NCI-H1092 treated with DMSO at 0.1 percent for 48 hours (cell line): ENCODE measurements at places on chromosomes 4 and X.

- DNase-seq, result no peak
Observed at GRCh38 chr4:123301923-123302322, 94.7 kb upstream of the SPRY1 start.

GRCh38 chr4:48093991-48094416 lies 40.0 kb downstream of the TXK start:
- DNase-seq, result no peak

DNA sequence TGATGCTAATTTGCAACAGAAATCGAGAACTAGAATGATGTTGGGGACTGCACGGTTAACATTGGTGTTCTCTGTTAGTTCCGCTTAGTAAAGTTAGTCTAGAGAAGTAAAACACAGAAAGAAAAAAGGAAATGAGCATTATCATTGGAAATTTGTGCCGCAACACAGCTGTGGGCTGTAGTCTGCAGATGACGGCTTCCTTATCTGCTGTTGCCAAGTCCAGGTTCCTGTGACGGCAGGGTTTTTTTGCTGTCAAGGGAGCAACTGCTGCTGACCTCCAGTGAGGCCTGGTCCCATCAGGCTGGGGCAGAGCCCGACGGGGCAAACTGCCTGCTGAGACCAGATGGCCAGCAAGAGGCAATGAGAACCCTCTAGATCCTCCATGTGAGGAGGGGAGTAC lies 38.9 kb upstream of the PHEX start:
- DNase-seq, result no peak

DNA sequence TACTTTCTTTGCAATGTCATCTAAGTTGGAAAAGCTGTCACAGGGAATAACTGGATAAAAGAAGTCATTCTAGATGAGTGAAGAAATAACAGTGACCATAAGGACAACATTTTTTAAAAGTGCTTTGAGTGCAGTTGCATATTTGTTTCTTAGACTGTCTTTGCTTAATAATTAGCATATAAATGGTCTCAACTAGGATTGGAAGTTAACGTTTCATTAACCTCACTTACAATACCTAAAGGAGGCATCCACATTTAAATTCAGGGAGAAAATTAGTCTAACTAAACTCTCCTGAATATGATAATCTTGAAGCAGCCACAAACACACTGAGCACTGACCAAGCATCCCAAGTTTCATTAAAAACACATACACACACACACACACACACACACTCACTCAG lies 780.7 kb downstream of the PCDH18 start:
- DNase-seq, result no peak

GRCh38 chr4:76750716-76751115 lies 147.2 kb downstream of the SOWAHB start:
- DNase-seq, result no peak

DNA sequence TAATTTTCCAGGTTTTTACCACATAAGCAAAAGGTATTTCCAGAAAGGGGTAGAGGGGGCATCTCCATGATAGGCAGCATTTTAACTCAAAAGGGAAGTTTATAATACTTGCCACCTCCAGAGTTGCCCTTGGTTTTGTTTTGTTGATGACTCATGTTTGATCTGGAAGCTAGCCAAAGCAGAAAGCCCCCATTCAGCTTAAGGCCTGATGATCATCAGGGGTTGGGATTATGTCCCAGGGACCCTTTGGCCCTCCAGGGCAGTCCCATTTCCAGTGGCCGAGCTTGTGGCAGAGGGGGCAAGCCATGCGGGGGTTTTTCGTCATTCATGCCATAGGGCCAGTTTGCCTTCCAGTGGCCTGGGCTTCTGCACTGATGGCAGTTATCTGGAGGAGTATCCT lies 143.0 kb upstream of the PLAC1 start:
- no peak for DNase-seq

GRCh38 chrX:151694661-151695582 lies at the start of gene PRRG3:
PRRG3 (plus strand) TSS chrX:151695458; CDS start chrX:151698815, 3,357 bp downstream.
- DNase-seq, result peak; percentile 43

GRCh38 chrX:53244610-53245009 lies 19.6 kb upstream of the KDM5C start:
- DNase-seq, result no peak

DNA sequence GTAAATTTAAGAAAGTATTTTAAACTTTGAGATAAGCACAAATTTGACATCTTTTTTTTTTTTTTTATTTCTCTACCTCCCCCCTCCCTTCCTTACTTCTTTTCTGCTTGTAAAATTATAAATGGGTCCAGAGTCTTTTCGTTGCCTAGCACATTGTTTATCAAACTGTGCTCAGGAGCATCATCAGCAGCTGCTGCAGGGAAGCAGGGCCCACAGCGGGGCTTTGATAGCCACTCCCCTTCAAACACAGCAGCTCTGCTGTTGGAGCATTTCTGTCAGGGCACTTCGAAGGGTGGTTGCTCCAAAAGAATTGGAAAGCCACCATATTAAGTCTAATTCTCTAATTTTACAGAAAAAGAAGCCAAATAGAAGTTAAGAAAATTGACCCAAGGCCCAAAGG lies 588.3 kb downstream of the SPRY1 start:
- DNase-seq, result no peak

GRCh38 chr4:154120690-154121345 lies 331.9 kb upstream of the SFRP2 start:
- DNase-seq, result no peak

DNA sequence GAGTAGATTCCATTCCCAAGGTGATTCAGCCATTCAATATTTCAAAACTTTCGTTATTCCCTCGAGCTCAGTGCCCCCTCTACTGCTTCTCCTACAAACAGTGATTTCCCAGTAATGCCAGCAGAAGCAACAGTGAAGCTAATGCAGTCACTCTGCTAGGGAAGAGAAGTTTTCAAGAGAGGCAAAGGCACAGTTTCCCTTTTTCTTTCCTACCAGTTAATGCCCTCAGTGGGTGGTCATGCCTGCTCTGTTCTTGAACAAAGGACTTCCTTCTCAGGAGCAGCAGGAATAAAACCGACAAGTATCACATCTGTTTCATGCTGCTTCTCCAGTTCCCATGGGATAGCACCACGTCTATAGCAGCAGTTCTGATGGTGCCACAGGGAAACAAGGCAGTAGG lies 317.2 kb downstream of the TENM3 start:
- peak; percentile 78 for DNase-seq

DNA sequence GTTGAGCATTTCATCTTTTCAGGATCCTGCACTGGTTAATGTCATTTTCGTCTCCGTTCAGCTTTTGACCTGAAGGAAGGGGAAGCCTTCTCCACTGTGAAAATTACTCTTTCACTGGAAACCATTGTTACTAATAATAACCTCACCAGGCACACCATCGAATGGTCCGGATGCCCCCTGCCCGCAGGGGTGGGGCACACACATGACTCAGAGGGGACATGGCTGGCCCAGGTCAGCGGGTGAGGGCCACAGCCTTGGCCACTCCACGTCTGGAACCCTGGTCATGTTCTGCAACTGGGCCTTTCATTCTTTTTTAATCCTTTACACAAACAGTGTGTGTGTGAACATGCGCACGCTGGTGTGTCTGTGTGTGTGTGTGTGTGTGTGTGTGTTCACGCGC lies 191.8 kb downstream of the BCOR start:
- DNase-seq, result no peak

DNA sequence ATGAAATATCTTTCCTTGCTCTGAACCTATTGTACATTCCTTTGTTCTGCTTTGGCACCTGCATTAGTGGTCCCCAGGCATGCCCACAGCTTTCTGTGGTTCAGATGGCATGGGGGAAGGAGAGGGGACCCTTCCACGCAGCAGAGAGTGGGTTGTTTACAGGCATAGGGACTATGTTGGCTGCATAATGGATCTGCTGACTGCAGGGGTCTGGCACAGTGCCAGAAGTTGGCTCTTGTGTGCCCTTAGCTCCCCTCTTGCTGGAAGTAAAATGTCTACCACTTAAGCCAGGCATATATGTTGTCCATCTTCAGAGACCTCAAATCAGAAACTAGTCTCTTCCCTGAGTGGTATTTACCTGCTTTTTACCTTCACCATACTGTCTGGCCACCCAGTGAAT lies 651.9 kb upstream of the PCDH7 start:
- no peak for DNase-seq

DNA sequence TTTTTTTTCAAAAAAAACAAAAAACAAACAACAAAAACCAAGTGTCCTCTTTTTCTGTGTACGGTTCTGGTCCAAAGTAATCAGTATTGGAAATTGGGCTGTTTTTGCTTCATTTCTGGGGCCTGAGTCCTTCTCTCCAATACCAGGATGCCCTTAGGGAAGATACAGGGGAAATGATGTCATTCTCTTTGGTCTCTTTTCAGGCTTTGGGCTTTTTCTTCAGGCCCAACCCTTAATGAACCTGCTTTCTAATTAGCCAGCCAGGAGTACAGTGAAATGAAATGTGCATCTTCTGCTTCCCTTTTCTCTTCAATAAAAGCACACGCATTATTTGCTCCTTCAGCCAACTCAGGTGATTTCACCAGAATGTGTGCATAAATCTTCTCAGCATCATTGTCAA lies 52.6 kb upstream of the RBPJ start:
- no peak for DNase-seq

DNA sequence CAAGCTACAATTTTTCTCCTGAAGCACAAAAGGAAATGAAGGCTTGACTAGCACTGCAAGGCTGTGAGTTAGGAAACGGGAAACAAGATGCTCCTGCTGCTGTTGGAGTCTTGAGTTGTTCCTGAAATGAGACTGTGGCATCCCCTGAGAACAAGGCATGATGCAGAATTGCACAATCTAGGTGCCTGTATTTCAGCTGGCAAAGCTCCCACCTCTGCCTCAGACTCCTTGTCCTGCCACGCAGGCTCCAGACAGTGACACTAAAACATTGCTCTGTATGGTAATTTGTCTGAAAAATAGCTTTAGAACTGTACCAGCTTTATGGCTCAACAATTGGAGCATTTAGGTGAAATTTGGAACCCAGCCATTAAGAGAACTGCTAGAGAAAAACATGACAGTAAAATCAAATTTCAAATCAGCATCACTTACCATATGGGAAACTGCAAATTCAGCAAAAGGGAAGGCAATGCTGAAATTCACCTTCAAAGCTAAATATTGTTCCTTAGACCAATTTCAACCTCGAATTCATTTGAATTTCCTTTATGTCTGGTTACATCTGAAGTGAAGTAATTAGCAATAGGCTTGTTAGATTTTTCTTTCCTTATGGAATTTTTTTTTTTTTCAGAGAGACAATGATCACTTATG lies 103.4 kb downstream of the MFAP3L start:
- no peak for DNase-seq

GRCh38 chr4:19592391-19592790 lies 659.3 kb upstream of the SLIT2 start:
- no peak for DNase-seq

GRCh38 chr4:7939377-7940108 lies at the start of gene AFAP1:
AFAP1 (minus strand) TSS chr4:7939861; CDS start chr4:7872078, 67,783 bp downstream.
- peak; percentile 82 for DNase-seq

GRCh38 chr4:185468999-185469398 lies 2.5 kb downstream of the CCDC110 start:
- DNase-seq, result no peak

DNA sequence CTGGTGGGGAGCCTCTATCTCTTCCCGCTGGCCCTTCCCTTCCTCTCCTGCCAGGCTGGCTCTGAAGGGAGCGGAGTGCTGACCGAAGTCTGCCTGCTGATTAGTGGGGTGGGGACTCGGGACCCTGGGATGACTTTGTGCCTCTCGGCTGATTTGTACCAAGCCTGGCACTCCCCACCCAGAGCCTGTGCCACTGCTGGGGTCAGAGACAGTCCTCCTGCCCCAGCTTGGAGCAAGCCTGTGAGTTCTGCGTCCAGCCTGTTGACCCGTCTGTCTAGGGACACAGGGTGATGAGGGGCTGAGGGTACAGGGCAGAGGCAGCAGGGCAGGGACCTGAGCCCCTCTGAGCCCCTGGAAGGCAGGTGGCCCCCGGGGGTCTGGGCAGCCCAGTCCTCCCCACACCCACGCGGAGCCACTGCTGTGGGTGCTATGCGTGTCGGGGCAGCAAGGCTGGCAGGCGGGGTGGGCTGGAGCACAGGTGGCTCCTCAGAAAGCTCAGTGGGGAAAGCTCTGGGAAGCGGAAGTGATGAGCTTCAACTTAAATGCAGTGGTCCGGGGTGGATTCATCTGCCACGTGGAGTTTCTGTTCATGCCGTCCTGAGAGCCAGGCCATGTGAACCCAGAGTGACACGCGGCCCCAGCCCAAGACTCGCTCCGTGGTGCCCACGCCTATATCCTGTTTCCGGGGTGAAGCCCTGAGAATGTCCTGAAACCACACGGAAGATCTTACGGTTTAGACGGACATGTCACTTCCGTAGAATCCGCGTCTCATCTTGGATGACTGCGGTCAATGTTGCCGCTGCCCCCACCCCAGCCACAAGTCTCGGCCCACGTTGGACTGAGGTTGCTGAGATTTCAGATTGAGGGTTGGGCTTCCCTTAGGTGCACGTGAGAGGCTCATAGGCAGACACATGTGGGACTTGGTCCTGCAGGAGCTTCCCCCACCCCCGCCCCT lies 21.1 kb upstream of the UVSSA start:
- no peak for DNase-seq

DNA sequence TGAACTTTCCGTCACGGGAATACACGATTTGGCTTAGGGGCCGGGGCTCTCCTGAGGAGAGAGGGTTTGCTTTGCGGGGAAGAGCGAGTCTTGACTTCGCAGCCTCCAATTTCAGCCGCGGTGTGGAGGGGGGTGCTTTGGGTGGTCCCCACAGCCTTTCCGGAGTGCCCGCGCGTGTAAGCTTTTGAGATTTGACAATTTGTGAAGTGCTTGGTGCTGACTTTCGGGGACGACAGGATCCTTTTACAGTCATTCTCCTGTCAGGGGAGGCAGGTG lies 355 bp downstream of the SCML1 start:
- DNase-seq, result no peak

GRCh38 chrX:8743126-8743732 lies 11.3 kb upstream of the ANOS1 start:
- DNase-seq, result no peak

GRCh38 chr4:99323756-99324155 lies 2.6 kb upstream of the ADH1B start:
- DNase-seq, result no peak

DNA sequence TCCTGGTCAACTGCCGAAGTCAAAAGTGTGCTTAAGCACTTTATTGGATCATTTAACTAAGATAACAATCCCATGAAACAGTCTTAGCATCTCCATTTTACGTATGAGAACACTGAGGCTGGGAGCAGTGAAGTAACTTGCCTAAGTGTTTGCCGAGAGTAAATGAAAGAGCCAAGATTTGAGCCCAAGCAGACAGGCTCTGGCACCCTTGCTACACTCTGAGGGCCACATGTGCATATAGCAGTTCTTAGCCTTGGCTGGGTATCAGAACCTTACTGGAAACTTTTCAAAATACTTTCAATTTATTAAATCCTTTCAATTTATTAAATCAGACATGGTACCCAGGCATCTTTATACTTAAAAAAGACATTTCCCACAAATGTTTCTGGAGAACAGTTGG lies 225.9 kb downstream of the NR3C2 start:
- no peak for DNase-seq

DNA sequence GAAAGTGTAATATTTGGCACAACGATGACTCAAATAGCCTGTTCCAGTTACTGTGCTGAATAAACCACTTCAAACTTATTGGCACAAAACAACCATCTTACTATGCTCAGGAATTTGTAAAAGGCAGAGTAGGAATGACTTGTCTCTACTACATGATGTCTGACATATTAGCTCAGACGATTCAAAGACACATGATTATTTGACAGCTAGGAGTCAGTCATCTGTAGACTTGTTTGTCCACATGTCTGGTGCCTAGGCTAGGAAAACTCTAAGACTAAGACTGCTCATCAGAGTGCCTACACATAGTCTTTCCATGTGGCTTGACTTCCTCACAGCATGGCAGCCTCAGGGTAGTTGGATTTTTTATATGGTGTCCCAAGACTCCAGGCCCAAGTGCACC lies 154.5 kb downstream of the FANCB start:
- DNase-seq, result no peak
